ENCODE measurements at places on chromosomes 5 and 9.

DNA sequence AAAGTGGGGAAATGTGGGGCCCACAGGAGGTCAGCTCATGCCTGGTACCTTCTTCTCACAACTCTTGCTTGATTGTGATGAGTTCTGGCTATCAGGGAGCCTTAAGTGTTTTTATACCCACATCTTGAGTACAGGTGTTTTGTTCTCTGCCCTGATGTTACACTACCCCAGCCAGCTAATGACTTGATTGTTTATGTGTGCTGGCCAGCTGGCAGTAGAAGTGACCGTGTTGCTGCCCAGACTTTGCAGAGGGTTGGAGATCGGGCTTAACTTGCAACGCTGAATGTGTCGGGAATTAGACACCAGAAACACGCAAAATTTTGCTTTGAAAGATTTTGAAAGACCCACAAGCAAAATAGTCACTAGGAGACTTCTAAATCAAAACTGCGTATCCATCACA lies 16.9 kb upstream of the ZDHHC11B start:
- no peak for DNase-seq

GRCh38 chr9:84374013-84374412 lies 33.5 kb upstream of the SLC28A3 start:
- DNase-seq = no peak

DNA sequence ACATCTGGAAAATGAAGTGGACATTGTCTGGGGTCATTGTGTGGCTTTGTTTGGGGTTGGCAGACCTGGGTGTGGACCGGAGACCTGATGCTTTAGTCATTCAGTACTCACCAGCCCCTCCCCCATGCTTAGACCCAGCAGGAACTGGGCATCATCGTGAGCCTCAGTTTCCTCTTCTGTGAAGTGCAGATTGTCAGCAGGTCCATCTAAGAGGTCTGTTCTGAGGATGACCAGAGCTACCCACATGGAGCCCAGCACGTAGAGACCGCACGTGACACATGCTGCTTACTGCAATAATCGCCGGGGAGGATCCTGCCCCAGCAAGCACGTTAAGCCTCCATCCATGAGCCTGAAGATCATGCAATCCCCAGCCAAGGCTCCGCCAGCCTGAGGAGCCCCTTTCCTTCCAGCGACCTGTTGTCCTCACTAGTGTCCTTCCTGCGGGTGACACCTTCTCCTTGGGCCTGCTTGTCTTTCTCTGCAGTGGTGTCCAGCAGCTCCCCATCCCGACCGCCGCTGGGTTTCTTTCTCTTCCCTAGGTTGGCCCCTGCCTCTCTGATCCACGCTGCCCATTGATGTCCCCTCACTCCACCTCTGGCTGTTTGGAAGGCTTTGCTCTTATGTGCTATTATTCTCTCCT lies 26.7 kb upstream of the IRX4 start:
- no peak for DNase-seq

DNA sequence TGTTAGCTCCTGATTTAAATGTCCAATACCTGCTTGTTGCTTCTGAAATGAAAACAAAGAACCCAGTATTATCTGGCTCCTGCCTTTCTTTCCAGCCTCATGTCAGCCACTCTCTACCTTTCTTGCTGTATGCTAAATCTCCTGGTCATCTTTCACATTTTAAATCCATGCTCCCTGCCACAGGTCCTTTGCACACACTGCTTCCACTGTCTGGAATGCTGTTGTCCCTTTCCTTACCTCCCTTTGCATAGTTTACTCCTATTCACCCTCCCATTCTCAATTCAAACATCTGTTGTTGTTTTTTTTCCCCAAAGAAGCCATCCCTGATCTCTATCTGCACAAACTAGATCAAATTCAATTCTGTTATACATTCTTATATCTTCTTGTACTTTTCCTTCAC lies 97.0 kb upstream of the NR4A3 start:
- no peak for DNase-seq

DNA sequence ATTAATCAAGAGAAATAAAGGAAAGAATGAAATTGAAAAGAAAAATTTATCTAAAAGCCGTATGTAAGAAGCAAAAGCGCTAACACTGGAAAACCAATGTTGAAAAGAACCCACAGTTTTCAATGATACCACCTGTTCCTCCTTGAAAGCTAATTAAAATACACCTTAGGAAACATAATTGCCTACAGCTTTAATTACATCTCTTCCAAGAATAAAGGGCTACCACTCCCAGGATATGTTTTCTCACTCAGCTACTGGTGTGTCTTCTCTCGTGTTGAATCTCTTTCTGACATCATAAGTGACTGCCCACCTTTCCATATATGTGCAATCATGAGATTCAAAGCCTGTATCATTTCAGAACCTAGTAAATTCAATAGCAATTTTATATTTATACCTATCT lies 880.6 kb upstream of the DMAC1 start:
- DNase-seq = no peak

DNA sequence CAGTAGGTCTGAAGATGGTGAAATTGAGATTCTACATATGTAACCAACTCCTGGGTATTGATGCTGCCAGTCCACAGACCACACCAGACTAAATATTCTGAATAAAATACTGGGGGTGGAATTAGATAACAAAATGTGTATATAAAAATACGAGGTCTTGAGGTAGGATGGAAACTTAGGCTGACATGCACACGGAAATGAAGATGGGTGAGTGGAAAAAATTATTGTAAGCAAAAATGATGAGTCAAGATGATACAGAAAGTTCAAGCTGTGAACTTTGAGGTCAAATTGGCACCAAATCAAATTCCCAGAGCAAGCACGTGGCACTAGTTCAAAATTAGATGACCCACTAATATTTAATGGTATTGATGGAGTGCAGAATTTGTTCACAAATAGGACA lies 713.4 kb upstream of the ACO1 start:
- no peak for DNase-seq

GRCh38 chr5:167284222-167284890 lies 1007.1 kb upstream of the WWC1 start:
- DNase-seq = no peak

GRCh38 chr5:116621599-116621998 lies 47.0 kb upstream of the SEMA6A start:
- no peak for DNase-seq

- DNase-seq = no peak
These were observed 147.8 kb downstream of the AOPEP start for GRCh38 chr9:94874316-94874715.
